CD4-positive, alpha-beta T cell treated with Interleukin-4 for 4 hours (primary cell): ENCODE measurements at places on chromosomes 5 and 9.

DNA sequence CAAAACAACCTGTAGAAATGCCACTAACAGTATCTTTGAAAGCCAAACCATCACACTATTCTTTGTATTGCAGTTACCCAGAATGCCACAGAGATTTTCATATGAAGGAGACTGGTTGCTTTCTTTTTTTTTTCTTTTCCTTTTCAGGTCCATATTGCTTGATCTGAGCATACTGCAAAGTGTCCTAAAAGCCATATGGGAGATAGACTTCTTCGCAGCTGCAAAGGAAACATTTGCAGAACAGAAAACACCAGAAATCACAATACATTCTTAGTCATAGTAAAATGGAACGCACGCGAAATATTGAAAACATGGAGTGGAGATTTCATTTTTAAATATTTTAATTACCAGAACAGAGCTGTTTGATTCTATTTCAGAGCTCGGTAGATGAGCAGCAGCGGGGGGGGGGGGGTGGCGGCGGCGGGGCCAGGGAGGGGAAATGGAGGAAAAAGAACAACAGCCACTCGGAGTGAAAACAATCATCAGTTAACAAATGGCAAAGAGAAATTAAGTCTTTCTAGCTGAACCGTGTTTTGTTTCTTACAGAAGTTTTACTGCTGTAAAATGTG is 284.1 kb downstream of the NFIB start:
- DNase-seq = no peak

DNA sequence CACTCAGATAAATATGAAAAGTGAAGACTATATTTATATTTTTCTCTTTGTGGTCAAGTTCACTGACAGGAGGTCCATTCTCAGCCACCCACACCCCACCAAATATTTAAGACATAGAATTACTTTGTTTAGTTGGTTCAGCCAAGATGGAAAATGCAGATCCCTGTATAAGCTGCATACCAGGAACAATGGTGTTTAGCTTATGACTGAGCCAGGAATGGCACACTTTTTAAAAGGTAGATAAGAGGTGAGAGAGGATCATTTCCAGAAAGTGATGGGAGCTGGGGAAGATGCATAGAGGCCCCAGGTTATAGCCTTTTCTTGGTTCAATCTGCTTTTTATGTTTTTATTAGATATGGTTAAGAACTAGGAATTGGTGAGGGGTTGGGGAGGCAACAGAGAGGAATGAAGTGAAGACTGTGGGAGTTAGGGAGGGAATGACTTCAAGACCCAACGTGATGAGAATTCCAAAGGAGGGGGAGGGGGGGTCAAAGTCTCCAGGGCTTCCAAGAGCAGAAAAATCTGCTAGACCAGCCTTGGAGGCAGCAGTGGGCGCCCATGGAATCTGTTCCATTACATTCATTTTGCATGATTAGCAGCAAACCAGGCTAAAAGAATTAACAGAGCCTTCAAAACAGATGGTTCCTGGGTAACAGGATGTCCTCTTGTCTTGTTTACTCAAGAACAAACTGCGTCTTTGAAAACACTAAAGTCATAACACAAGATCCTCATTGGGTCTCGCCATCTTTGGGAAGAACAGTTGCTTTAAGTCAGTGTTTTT is 95.2 kb downstream of the FGF1 start:
- no peak for DNase-seq

DNA sequence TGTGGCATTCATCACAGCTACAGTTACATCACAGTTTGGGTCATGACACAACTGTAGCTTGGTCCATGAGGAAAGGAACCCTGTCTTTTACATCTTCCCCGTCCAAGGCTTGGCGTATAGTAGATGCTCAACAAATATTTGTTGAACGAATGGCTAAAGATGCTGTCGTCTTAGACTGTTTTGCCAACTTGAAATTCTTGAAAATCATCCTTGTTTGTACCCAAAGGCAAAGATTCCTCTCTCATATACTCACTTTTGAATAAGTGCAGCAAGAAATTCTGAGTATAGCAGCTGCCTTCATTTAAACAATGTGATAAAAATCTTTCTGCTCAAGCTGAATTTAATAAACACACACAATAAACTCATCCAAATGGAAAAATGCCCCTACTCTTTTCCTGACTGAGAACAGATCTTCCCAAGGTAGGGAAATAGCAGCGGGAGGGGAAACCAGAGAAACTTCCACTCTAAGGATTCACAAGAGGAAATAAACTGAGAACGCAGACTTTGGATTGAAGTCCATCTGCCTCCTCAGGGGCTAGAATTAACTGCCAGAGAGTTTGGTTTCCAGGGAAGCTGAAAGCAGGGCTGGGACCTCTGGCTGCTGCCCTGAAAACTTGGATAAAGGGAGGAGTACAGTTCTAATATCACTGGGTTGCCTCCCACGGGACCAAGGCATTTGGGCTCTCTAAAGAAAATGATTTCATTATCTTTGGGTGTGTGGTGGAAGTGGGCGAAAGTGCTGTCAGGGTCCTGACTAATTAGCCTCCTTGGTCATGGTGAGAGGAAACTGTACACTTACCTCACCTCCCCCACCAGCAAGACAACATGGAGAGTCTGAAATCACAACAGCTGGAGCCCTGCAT is 99.1 kb downstream of the DPYSL3 start:
- DNase-seq = no peak

- no peak for DNase-seq
Measured at GRCh38 chr5:151912360-151912759, 12.3 kb downstream of the GLRA1 start.

- DNase-seq = no peak
Measured at GRCh38 chr5:8396246-8396645, 527.3 kb downstream of the MTRR start.

DNA sequence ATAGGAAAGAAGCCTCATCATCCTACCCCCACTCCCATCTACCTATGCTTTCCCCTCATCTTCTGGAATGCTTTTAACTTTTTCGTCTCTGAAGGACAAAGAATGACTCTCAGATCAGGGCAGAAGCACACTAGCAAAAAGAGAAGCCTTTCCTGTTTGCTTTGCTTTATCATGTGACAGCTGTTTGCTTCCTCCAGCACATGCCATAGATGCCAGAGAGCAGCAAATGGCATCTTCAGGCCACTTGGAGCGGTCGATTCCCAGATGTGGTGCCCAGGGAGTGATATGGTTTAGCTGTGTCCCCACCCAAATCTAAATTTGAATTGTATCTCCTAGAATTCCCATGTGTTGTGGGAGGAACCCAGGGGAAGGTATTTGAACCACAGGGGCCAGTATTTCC is 294.8 kb downstream of the GADD45G start:
- DNase-seq = no peak

GRCh38 chr5:55241746-55242145 is 8.3 kb upstream of the CCNO start:
- DNase-seq = no peak

DNA sequence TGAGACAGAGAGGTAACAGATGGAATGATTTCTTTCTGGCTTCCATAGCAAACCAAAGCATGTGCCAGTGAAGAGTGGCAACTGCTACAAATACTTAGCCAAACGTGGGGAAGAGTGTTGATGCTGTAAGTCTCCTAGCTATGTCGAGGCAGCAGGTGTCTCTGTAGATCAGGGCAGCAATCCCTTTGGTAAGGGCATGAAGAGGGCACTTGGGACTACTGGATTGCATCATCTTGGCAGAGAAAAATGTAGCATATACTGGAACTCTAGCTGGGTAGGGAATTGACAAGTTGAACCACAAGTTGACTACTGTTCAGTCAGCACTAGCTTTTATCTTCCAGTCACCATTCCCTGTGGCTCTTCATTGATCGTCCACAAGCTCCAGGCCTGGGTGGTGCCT is 75.8 kb downstream of the GHR start:
- DNase-seq = no peak

- DNase-seq = no peak
Measured at GRCh38 chr5:17185773-17186172, 31.7 kb upstream of the BASP1 start.

GRCh38 chr9:20508242-20508641 is 114.1 kb downstream of the MLLT3 start:
- no peak for DNase-seq

- DNase-seq = no peak
Measured at GRCh38 chr5:56757077-56757476, 58.3 kb upstream of the MAP3K1 start.

GRCh38 chr5:83378624-83379289 is 92.8 kb upstream of the VCAN start:
- DNase-seq = no peak

DNA sequence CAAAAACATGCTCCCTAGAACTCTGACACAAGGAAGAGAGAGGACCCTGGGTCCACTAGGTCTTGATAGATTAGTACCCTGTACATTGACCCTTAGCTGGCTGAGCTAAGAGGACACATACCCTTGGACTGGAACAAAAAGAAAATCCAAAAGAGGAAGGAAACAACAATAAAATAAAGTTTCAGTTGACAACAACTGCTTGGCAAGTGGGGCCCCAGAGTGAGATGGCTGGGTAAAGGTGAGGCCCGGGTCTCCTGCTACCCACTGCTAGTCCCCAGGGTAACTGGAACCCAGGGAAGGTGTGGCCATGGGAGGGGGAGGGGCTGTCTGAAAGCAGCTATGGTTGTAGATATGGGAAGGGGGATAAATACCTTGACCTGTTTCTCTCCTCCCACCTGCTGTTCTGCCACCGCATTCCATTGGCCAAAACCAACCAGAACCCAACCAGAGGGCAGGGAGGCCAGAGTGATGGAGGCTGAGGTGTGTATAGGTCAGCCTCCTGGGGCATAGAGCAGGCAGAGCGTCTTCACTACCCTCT is 11.7 kb downstream of the TAL2 start:
- no peak for DNase-seq

DNA sequence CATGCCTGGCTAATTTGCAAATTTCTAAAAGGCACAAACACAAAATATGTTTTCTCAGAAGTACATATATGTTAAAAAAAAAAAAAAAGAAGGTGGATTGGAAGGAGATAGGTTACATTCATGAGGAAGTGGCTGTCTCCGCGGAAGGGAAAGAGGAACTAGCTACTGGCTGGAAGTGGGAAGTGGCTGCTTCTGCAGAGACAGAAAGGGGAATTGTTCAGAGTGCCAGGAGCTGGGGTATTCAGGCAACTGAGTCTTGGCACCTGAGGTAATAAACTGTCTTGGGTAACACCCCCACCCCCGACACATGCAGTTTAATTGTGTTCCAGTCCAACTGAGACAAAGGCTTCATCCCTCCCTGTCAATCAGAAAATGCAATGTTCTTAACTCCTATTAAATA is 45.6 kb downstream of the S1PR3 start:
- peak; percentile 17 for DNase-seq

GRCh38 chr9:136011703-136012496 is 50.7 kb upstream of the UBAC1 start:
- no peak for DNase-seq

DNA sequence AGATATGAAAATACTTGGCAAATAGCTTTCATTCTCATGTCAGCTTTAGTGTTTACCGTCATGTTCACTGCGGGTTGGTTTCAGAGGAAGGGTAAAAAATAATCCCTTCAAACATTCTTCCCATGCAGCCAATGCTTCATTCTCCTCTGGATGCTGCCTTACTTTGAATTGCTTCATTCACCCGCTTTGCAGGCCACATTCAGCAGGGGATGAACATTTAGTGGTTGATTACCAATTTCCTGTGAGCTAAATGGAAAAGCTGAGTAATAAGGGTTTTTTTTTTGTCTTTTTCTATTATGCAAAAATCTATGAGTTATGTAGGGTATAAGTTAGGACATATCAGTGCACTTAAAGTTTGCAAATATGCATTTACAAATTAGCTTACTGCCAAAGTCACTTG is 96.3 kb upstream of the MEF2C start:
- DNase-seq = no peak

GRCh38 chr9:129353697-129354336 is 175.8 kb upstream of the IER5L start:
- DNase-seq = no peak

- no peak for DNase-seq
Measured at GRCh38 chr9:1115370-1115769, 65.2 kb downstream of the DMRT2 start.

- no peak for DNase-seq
Measured at GRCh38 chr5:142280066-142281007, 44.5 kb downstream of the SPRY4 start.

DNA sequence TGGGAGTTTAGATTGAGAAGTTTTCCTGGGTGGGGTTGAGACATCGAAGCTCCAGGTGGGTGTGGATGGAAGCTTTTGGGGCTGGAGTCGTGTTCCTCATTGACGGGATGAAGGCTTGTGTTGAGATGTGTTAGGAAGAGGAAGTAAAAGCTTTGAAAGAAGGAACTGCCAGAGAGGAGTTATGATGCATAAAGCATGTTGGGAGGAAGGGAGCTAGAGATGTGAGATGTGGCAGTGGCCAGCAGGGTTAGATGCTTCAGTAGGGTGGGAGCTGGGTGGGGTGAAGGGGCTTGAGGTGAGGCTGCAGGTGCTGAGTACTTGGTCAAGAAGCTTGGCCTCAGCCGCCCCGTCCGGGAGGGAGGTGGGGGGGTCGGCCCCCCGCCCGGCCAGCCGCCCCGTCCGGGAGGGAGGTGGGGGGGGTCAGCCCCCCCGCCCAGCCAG is 56.7 kb downstream of the HSPA4 start:
- DNase-seq = no peak

DNA sequence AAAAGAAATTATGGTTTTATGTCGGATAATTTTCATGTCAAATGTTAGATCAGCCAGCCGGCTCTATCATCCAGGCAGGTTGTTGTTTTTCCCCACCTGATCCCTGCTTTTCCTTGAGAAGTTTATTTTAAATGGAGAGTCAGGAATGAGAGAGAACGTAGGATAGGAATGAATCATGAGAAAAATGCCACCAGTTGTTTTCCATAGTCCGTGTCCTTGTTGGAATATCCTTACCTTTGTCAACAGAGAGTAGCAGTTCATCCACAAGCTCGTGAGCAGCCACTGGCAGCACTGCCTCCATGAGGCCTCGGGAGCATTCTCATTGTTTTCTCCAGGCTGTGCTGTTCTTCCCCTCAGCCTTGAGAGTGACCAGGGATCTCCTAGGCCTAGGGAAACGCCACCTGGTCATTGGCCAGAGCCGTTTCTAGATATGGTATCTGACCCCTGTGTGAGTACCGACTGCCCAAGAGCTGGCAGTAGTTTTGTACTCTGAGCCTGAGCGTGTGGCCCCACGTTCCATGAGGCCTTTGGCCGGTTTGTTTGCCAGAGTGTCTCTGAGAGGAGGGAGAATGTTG is 293.3 kb downstream of the FANCC start:
- DNase-seq = no peak

DNA sequence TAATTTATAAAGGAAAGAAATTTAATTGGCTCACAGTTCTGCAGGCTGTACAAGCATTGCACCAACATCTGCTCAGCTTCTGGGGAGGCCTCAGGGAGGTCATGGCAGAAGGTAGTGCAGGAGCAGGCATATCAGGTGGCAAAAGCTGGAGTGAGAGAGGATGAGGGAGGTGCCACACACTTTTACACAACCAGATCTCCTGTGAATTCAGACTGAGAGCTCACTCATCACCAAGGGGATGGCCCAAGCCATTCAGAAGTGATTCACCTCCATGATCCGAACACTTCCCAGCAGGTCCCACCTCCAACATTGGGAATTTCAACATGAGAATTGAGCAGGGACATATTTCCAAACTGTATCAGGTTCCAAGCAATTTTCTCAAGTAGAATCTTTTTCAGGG is 84.7 kb upstream of the BRINP1 start:
- no peak for DNase-seq

GRCh38 chr9:26260238-26260637 is 582.0 kb upstream of the TUSC1 start:
- DNase-seq = no peak

- DNase-seq = no peak
Measured at GRCh38 chr5:54531546-54531945, 14.0 kb downstream of the SNX18 start.

GRCh38 chr9:90442723-90443122 is 199.9 kb downstream of the DIRAS2 start:
- no peak for DNase-seq

GRCh38 chr9:95096381-95096780 is 221.1 kb downstream of the FANCC start:
- DNase-seq = no peak
